Adipose tissue (tissue), 3 donors: ENCODE measurements at places on chromosomes 16 and 17. TPM values are rescaled to one million over a fixed set of nuclear protein-coding genes. Genes with fewer than 3 reads are reported as not detected.

Gene CTRB1
- 25,796 TPM for polyA plus RNA-seq

Gene SULT1A4
- 46.0 TPM for polyA plus RNA-seq

Gene DLX4
- 0.61 TPM for polyA plus RNA-seq

Gene CSH2
- polyA plus RNA-seq, result not detected

Gene GLYR1
- polyA plus RNA-seq, result 45.3 TPM

Gene HLF
- polyA plus RNA-seq, result 7.4 TPM

Gene SEPTIN1
- 1.8 TPM for polyA plus RNA-seq

Gene TERB1
- polyA plus RNA-seq, result not detected

Gene C17orf78
- polyA plus RNA-seq, result not detected

Gene MEIOB
- polyA plus RNA-seq, result not detected

Gene RAMP2
- 156 TPM for polyA plus RNA-seq

Gene SPNS2
- polyA plus RNA-seq, result 13.5 TPM

Gene CMTM2
- polyA plus RNA-seq, result 8.0 TPM

Gene MMP28
- polyA plus RNA-seq, result 32.2 TPM

Gene ATXN7L3
- 28.1 TPM for polyA plus RNA-seq
